ENCODE measurements at places on chromosomes 2 and 18. TPM values are rescaled to one million over a fixed set of nuclear protein-coding genes. Genes with fewer than 3 reads are reported as not detected.

The NAT8 gene
- total RNA-seq = not detected

The UGT1A4 gene
- not detected for total RNA-seq

The CTDSP1 gene
- 71.8 TPM for total RNA-seq

The ANKRD62 gene
- not detected for total RNA-seq

The DES gene
- total RNA-seq = 3.0 TPM

The OR6B2 gene
- not detected for total RNA-seq
